ENCODE measurements at places on chromosomes 2 and 18. TPM values are rescaled to one million over a fixed set of nuclear protein-coding genes. Genes with fewer than 3 reads are reported as not detected.

CDH19 gene
- total RNA-seq, result 1.7 TPM

MAPK4 gene
- under 0.01 TPM for total RNA-seq

RUFY4 gene
- total RNA-seq, result not detected

CXCR1 gene
- not detected for total RNA-seq

PRKD3 gene
- 61.2 TPM for total RNA-seq

CD8B2 gene
- total RNA-seq, result not detected

APCDD1 gene
- 4.4 TPM for total RNA-seq

PTPRN gene
- total RNA-seq, result 0.25 TPM

TMEM178A gene
- total RNA-seq, result 1.5 TPM

SPC25 gene
- 3.9 TPM for total RNA-seq

Measured in aortic smooth muscle cell (primary cell).